ENCODE measurements at places on chromosomes 5 and 9.

DNA sequence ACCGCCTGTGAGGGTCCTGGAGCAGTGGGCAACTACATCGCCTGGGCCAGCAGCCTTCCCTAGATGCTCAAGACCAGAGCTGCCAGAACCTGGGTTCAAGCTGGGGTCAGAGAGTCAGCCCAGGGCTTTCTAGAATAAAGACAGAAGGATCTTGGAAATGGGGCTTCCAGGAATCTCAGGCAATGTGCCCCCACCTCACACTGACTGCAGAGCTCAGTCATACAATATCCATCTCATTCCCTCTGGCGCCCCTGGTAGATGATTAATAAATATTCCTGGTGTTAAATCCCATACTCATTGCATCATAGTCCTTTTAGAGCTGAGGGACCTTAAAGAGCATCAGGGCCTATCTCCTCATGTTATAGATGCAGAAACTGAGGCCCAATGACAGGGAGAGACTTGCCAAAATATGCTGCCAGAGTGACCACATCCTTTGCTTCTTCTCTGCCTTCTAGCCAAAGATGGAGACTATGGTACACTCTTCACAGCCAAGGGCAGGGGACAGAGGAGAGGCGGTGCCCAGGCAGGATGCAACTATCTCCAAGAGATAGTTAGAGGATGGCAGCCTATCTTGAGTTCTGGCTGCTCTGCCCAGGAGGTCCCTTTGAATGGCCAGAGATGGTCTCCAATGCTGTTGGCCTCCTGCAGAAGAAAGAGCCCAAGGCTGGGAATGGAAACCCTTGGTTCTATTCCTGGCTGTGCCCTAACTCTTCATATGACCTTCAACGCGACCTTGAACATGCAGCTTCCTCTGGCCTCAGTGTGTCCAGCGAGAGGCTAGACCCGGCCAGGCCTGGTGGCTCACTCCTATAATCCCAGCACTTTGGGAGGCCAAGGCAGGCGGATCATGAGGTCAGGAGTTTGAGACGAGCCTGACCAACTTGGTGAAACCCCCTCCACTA, 36.2 kb upstream of the IL17B start:
- no peak for DNase-seq

GRCh38 chr5:176736301-176736930, 73.9 kb upstream of the UNC5A start:
- no peak for DNase-seq

- no peak for DNase-seq
These were observed 12.2 kb upstream of the CARD19 start for GRCh38 chr9:93083592-93084470.

- no peak for DNase-seq
These were observed 10.2 kb upstream of the ERGIC1 start for GRCh38 chr5:172823840-172824362.

- no peak for DNase-seq
These were observed 672.5 kb upstream of the RORB start for GRCh38 chr9:73824671-73825070.

GRCh38 chr9:99860266-99860665, 38.6 kb downstream of the NR4A3 start:
- no peak for DNase-seq

DNA sequence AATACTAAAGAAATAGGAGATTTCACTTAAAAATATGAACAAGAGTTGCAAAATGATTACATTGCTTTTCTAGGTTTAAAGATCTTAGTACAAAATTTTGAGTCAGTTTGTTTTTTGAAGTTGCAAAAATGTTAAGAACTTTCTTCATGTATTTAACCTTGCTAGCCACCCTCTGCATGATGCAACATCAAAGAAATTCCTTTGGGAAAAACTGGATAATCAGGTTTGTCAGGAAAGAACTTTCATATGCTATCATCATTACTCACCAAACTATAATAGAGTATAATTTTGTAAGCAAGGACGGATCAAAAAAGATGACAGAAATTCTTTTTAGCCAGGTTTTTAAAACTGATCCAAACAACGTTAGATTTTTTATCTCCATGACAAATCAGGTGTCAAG, 116.9 kb upstream of the MRPS30 start:
- peak; percentile 57 for DNase-seq

DNA sequence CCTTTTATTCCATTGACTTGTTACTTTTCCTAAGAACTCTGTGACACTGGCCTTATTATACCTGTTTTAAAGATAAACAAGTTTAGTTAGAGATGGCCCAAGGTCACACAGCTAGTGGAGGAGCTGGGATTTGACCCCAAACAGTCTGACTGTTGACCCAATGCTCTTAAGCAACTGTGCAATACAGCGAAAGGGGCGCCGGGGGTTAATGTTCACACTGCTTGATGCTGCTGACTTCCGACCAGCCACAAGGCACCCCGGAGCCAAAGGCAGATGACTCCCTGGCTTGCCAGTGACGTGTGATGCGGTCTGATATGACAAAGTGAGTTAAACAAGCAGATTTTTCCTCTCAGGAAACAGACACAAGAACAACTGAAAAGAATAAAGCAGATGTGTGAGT, 23.9 kb downstream of the PIK3R1 start:
- no peak for DNase-seq

GRCh38 chr5:54696346-54696745, 178.8 kb downstream of the SNX18 start:
- no peak for DNase-seq

DNA sequence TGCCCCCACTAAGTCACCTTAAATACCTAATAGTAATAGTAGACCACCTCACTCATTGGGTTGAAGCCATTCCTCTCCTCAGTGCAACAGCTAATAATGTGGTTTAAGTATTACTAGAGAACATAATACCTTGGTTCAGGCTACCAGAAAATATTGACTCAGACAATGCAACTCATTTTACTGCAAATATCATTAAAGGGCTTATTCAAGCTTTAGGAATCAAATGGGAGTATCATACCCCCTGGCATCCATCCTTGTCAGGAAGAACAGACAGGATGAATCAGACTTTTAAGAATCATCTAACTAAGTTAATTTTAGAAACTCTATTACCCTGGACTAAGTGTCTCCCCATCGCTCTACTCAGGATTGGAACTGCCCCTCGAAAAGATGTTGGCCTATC, 6.8 kb upstream of the RNF180 start:
- no peak for DNase-seq

DNA sequence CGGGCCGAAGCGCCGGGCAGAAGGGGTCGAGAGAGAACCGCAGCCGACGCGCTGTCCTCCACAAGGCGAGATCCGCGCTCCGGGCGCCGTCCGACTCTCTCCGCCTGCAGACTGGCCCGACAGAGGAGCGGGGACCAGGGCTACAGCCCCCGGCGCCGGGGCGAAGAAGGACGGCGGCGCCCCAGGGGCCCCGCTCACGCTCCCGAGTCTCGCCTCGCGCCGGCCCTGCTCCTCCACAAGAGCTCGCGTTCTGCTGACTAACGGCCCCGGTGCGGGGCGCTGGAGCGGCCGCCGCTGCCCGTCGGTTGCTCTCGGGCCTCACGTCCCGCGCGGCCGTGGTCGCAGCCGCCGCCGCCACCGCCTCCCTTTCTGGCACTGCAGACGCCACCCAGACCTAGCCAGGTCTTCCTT, 338 bp downstream of the ABHD17B start:
- no peak for DNase-seq

- DNase-seq = no peak
These were observed 102.2 kb downstream of the CETN3 start for GRCh38 chr5:90307322-90307721.

GRCh38 chr9:122857815-122858214, 29.4 kb upstream of the PDCL start:
- DNase-seq = no peak

- no peak for DNase-seq
These were observed 143.3 kb upstream of the ADAMTSL1 start for GRCh38 chr9:18330401-18331309.

DNA sequence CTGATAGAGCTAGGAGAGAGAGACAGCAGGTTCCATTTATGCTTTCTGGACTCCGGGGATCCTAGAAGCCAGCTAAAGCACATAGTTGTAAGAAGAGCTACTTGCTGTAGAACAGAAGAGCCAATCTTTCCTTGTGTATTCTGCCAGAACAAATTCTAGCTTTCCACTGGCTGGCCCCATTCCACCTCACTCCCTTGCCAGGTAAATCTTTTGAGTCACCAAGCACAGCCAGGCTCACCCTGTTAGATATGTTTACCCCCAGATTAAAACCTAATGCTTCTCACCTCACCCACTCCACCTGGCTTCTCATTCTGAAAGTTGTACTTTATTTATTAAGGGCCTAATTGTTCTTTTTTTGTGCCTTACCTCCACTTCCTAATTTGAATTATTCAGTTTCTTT, 48.9 kb upstream of the CHD1 start:
- peak; percentile 81 for DNase-seq

DNA sequence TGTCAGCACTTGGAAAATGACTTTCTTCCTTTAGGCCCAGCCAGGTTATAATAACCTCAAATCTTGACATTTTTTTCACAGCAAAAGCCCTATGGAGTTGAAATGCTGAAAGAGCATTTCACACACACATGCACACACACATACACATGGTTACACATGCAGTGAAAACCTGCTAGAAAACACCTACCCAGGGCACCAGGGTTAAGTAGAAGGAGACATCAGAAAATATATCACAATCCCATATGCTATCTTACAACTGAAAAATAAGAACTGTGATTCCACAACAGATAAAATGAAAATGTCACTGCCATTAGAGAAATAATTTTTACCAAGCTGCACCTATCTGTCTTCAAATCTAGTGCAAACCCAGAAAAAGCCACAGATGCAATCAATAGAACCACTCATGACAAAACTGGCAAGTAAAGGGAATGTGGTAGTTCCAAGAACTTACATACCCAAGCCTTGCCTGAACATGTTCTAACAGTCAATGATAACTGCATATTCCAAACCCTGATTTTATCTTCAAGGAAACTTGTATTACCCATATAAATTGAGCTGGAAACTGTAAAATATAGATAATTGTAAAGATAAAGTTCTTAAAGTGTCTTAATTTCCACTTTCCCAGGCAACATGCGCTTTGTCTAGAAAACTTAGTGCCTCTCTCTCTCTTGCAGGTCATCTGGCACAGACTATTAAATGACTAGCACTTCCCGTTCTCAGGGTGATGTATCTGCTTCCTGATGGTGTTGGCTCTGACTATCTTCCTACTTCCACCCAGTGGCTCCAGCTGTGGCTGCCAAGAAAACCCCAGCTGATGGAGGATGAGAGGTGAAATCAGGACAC, 250.2 kb upstream of the PTGER4 start:
- DNase-seq = peak; percentile 89

DNA sequence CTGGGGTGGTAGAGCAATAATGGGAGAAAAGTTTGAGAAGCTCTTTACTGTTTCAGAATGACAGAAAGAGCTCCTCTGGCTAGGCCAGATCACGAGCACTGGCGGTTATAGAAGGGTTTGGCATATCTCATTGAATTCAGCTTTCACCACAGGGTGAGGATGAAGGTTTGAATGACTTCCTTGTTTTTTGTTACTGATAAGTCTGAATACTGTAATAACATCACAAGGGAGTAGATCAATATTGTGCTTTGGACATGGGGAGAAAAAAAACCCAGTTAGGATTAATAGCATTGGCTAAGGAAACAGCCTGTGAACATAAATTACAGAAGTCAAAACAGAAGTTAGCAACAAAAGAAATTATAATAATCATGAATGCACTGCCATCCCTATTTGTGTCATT, 9.4 kb downstream of the PHAX start:
- no peak for DNase-seq

DNA sequence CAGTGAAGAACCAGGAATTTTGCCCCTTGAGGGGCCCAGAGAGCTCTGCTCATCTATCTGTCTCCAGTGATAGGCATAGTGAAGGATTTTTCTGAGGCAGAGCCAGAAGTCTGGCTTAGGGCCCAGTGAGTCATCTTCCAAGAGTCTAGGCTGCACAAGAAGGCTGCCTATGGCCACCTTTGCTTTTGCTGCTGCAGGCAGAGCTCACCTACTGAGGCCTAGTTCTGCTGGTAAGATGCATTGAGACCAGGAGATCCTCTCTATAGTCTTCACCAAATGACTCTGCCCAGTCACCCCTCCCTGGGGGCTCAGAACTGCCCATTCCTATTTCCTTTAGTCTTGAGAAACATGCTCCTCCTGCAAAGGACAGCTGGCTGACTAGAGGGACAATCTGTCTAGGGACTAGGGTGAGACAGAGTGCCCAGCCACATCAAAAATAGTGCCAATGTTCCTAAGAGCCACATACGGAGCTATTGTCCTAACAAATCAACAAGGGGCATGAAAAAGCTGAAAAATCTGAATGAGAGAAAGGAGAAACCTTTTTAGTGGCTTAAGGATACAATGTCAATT, 40.3 kb upstream of the CDKN2AIPNL start:
- DNase-seq = no peak

DNA sequence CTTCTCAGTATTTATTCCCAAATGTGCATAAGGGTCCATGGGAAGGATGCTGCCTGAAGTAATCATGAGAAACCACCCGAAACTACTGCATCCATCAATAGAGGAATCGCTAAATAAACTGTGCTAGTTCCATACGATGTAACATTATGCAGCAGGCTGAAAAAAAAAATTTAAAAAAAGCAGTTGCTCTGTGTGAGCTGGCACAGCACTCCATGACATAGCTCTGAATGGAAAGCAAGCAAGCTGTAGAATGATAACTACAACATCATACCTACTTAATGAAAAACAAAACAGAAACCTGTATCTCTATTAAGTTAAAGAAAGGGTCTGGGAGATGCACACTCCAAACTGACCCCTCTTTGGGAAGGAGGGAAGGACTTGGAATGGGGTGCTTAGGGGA, 49.3 kb downstream of the SHB start:
- no peak for DNase-seq

DNA sequence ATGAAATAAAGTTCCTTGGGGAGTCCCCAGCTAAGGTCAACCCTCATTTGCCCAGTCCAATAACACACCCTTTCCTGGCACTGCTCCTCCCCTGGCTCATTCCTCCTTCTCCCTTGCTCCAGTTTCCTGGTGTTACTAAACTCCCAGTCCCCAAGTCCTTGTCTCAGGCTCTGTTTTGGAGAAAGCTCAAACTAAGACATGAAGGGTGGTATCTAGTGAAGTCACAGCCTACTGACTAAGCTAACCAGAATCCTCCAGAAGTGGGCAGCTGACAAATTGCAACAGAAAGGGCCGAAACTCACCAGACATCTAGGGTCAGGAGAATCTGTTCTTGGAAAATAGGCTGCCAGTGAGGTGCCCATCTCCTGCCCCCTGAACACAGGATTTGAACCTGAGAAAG, 118.7 kb upstream of the NEK6 start:
- DNase-seq = no peak

DNA sequence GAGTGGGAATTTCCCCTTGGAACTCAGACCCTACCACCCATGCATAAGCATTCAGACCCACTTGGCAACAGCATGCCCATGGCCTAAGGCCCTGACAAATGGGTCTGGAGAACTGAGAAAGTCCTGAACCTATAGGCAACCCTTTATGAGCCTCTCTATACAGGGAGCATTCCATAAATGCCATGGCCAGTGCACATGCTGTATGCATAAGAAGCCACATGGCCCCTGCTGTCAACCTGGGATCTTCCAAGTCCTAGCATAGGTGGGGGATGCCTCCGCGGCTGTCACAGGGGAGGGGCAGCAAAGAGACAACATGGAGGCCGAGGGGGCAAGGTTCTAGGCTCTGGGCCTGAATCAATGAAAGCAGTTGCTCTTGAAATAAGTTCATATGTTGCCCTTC, 8.2 kb upstream of the NIPAL4 start:
- no peak for DNase-seq

All from LNCaP clone FGC (cell line).